Activated naive CD8-positive, alpha-beta T cell treated with anti-CD3 and anti-CD28 coated beads for 36 hours (primary cell): ENCODE measurements at places on chromosomes 3 and 15.
A peak's percentile ranks its signal among the peaks of the same experiment; 100 is the strongest.

DNA sequence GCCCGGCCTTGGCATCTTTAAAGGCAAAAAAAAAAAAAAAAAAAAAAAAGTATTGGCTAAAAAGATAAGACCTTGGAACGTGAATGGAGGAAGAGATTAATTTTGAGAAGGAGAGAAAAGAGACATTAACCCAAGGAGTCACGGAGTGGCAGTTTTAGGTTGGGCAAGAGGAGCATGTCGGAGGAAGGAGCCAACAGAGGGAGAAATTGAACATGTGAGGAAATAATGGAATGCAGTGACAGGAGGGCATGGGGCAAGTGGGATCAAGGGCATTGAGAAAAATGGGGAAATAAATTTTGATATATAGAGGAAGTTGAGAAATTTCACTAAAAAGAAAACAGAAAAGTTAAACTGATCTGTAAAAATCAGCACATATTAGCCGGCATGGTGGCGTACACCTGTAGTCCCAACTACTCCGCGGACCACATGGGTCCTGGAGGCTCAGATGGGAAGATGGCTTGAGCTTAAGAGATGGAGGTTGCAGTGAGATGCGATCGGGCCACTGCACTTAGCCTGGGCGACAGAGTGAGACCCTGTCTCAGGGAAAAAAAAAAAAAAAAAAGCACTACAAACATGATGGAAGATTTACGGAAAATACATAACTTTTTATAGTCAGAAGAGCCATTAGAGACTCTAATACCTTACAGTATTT, 1.2 kb downstream of the HAUS2 start:
- no peak for DNase-seq
- H3K4me1 ChIP-seq, result peaks cover 46% of the 10 kb centered on the region
- H3K36me3 ChIP-seq, result peaks cover 15% of the 10 kb centered on the region
- peak overlapping the region; percentile 58 for H3K27ac ChIP-seq

DNA sequence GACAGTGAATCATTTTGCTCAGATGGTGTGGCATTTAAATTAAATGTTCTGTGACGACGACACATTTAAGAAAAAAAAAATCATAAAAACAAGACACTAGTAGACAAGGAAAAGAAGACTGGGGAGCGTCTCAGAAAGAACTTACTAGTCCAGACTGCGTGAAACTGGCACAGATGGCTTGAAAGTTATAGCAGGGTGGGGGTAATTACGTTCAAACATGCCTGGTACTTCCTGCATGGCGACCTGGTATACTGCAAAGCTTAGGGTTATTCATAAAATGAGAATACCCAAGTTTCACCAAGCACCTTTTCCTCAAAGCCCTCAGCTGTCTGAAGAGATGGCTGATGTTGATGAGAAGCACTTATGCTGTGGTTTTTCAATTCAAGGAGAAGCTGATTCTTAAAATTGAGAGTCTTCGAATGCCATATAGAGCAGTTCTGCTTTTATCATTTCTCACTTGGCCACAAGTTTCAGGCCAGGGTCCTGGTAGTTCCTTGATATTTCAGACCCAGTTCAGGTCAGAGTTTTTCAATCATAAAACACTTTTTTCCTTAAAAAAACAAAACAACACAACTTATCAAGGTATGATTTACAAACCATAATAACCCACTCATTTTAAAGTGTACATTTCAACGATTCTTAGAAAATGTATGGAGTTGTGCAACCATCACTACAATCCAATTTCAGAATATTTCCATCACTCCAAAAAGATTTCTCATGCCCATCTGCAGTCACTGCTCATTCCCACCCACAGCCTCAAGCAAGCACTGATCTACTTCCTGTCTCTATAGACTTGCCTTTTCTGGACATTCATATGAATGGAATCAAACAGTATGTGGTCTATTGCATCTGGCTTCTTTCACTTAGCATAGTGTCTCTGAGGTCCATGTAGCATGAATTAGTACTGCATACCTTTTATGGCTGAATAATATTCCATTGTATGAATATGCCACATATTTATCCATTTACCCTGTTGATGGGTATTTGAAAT, 24.7 kb downstream of the PCOLCE2 start:
- no peak for DNase-seq
- H3K27ac ChIP-seq, result no peak overlapping the region
- H3K27me3 ChIP-seq, result peaks cover 37% of the 10 kb centered on the region
- no peak overlapping the region for H3K4me3 ChIP-seq
- no peaks in the 10 kb centered on the region for H3K36me3 ChIP-seq

- H3K36me3 ChIP-seq, result no peaks in the 10 kb centered on the region
- no peak for DNase-seq
- no peaks in the 10 kb centered on the region for H3K27me3 ChIP-seq
Measured at GRCh38 chr3:74709951-74710350, 95.5 kb upstream of the CNTN3 start.

DNA sequence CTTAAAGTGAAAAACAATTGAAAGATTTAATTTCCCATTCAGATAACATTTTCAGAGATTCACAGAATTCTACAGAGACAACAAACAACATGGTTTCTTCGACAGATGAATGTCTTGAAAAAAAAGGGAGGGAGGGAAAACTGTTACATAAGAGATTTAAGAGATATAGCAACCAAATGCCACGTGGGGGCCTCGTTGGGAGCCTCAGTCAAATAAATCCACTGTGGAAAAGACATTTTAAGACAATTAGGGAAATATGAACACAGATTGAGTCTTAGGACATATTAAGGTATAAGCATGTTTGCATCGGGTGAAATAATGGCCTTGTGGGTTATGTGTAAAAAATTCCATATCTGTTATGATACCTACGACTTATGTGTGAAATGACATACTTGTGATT, 5.0 kb upstream of the PRRT3 start:
- H3K4me3 ChIP-seq, result no peak overlapping the region
- DNase-seq, result no peak
- no peaks in the 10 kb centered on the region for H3K27me3 ChIP-seq

DNA sequence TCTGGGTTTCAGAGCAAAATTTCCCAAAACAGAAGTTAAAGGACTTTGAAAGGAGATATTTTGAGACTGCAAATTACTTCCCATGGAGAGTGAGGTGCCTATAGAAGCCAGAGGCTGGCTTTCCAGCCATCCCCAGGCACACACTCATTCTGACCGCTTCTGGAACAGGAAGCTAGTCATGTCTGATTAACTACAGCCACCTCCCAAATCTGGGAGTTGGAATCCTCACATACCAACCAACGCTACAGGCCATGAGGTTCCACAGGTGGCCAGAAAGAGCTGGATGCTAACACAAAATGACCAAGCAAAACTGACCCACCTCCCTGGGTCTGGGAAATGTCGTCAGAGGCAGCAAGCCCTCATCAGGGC, 87.2 kb downstream of the SNRK start:
- DNase-seq, result no peak
- H3K4me1 ChIP-seq, result peaks cover 22% of the 10 kb centered on the region
- no peak overlapping the region for H3K27ac ChIP-seq
- H3K4me3 ChIP-seq, result no peak overlapping the region
